Esophagus mucosa (tissue), 1 donor: ENCODE measurements at places on chromosomes 4 and X.

DNA sequence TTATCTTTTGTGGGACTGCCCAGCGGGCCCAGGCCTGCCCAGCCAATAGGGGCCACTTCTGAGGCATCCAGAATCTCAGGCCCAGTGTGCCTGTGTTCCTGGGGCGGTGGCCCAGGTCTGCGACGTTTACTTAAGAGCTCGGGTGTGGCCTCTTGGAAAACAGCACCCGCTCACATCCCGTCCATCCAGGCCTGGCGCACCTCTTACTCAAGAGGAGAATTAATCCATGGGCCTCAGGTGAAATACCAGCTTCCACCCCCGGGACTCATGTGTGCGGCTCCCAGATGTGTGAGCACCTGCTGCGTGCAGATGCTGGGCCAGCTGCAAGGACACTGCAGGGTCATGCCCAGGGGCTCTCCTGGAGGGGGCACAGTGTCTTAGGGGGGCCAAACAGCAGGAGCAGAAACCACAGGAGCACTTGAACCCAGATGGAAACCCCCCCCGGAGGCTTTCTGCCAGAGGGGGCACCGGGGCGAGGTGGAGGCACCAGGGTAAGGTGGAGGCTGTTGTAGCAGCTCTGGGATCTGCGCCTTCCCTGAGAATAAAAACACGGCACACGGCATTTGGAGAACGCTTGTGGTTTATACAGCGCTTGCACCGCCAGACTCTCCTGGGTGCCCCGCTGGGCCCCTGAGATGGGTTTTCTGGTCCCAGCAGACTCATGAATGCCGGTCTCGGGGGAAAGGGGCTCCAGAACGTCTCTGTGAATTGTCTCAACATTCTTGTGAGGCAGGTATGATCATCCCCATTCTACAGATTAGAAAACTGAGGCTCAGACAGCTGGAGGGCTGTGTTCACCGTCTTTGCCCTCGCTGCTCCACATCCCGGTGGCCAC, 2.8 kb downstream of the PSAPL1 start:
- ATAC-seq: peak; percentile 64

DNA sequence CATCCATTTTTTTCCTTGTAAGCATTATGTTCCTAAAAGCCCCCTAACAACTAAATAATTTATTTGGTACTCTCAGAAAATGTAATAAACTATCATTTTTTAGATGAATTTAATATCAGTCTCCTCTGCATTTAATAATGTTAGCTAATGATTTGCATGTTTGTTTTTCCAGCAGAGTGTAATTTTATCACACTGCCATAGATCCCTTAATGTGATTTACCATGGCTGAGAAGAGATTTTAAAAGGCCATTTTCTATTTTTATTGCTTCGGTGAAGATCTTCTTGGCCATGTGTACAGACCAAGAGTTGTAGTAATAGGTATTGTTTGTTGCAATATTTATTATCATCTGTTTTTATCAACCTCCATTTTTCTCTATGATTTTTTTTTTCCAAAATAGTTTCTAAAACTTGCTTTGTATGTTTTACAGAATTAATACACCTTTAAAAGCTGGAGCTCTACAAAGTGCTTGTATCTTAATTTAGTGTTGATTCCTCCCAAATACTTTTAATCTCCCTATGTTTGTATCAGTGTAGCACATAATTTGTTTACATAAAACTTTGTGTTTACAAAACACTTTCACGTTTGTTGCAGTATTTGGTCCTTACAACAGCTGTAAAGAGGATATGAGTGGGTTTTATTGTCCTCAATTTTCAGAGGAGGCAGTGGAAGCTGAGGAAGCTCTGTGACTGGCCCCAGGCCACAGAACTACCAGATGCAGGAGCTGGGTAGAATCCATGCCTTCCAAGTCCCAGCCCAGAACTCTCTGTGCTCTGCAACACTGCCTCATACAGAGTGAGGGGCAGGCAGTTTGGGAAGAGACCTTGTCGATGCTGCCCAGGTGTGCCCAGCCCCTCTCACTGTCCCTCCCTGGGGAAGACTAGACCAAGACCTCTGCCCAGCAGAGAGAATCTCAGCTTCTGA, 58.1 kb downstream of the FAM114A1 start:
- ATAC-seq: no peak

DNA sequence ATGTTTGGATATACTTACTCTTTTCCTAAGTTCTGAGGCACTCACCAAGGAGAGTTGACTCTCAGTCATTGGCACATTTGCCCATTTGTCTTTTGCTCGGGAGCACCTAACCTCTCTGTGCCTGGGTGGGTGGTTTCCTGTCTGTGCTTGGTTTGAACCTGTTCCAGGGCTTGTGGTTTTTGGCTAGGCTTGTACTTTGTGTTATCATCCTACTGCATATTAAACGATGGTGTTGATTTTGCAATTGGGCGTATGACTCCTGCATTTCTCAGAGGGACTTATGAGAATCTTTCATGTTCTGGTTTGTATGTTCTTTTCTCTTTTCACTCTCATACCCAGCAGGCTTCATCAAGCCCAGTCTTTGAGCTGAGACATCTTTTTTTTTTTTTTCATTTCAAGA, 161.7 kb downstream of the BTC start:
- ATAC-seq: peak; percentile 80

DNA sequence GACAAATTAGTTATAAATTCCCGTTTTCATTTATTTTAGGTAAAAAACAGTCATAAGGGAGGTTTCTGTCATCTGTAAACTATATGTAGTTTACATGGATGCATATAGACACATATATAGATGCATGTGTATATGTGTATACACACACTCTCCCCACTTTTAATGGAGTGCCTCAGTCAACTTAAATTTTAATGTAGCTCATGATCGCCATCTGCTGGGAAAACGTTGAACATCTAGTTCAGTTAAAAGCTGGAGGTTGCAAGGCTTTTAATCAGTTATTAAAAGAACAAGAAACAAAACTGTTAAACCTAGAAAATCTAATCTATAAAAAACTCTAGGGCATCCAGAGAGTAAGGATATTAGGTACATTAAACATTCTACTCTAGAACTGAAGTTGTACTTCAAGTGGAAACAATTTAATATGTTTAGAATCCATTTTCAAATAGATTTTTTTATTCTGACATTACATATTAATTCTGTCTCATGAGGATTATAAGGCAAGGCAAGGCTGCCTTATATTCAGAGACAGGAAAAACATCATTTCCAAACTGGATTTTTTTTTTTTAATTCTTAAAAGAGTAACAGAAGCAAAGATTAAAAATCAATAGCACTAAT, 122.6 kb downstream of the SHISA3 start:
- peak; percentile 58 for ATAC-seq

DNA sequence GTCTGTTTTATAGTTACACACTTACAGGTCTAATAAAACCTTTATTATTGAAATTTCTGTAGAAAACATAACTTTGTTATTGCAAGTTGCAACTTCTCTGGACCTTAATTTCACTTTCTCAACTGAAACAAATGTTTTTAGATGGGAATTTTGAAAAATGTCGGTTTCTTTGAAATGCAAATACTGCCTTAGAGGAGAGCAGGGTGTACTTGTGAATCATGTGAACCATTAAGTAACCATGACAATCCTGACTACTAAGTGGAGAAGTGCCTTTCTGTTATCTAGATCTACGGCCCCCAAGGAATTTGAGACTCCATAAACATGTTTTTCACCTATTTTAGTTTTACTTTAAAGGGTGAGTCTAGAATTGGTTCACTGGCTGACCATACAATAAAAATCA, 8.5 kb upstream of the ARMCX2 start:
- no peak for ATAC-seq

GRCh38 chr4:70629469-70630090, 1.0 kb downstream of the ENAM start:
- no peak for ATAC-seq

DNA sequence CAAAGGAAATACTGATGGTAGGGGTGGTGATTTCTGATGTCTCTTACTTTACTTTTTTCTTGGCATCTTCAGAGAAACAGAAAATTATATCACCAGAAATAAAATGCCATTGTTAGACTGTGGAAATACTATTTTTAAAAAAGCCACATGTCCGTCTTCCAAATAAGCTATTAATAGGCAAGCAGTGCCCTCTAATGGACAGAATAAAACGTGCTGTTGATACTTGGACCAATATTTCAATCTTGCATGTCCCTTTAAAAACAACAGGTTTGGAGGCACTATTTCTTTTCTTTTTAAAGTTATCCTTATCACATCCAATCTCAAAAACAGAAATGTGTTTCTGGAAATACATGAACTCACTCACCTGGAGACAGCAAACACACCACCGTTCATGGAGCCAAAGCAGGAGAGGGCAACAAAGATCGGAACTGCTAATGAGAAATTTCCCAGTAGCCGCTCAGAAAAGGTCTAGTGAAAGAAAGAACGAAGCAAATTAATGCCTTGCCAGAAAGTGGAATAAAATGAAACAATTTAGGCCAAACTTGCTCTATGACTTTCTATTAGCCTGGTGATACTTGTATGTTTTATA, 59.2 kb downstream of the SLC7A11 start:
- ATAC-seq: peak; percentile 60

DNA sequence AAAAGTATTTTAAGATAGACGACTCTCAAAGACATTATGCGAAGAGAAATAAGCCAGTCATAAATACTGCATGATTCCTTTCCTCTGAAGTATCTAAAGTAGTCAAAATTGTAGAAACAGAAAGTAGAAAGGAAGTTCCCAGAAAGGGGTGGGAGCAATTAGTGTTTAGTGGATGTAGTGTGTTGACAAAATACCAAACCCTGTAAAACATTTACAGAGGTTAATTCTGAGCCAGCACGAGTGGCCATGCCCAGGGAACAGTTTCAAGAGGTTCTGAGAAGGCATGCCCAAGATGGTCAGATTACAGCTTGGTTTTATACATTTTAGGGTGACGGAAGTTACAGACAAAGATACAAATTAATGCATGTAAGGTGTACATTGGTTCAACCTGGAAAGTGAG, 34.4 kb upstream of the SLC25A4 start:
- ATAC-seq: no peak

DNA sequence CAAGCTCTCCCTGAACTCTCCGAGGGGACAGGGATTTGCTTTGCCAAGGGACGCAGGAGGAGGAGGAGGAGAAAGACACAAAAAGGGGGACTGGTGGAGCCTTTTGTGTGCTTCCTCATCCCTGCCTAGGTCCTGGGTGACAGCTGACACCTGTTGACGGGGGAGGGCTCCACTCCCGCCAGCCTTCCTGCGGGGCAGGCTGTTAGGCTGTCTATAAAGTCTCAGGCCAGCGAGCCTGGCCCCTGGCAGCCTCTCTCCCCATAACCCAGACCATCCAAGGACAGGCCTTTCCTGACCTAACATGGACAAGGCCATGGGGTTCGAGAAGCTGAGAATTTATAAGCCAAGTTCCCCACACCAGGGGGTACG, 832 bp upstream of the EVC2 start:
- ATAC-seq: no peak

GRCh38 chr4:83010111-83010521, 507 bp downstream of the LIN54 start:
- no peak for ATAC-seq

- no peak for ATAC-seq
Observed at GRCh38 chr4:76526585-76526990, 91.6 kb downstream of the SHROOM3 start.

DNA sequence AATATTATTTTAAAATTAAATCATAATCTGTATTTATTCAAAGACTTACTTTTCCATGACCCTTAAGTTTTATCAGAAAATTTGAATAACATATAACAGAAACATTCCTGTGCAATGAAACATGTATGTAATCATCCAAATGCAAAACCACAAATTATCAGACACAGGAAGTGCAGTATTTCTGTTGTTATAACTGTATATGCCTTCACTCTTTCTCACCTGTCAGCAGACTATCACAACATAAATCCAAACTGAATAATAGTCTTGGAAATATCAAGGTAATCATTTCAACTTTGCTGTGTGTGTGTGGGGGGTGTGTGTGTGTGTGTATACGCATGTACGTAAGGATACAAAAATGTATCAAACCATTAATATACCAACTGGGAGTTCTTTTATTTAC, 285.9 kb downstream of the SLC7A11 start:
- no peak for ATAC-seq
